ENCODE measurements at places on chromosomes 16 and 17.

GRCh38 chr16:63925221-63925620 is 1196.6 kb downstream of the CDH11 start:
- DNase-seq = no peak

- no peak for DNase-seq
Measured at GRCh38 chr17:17852930-17853329, 16.1 kb upstream of the SREBF1 start.

DNA sequence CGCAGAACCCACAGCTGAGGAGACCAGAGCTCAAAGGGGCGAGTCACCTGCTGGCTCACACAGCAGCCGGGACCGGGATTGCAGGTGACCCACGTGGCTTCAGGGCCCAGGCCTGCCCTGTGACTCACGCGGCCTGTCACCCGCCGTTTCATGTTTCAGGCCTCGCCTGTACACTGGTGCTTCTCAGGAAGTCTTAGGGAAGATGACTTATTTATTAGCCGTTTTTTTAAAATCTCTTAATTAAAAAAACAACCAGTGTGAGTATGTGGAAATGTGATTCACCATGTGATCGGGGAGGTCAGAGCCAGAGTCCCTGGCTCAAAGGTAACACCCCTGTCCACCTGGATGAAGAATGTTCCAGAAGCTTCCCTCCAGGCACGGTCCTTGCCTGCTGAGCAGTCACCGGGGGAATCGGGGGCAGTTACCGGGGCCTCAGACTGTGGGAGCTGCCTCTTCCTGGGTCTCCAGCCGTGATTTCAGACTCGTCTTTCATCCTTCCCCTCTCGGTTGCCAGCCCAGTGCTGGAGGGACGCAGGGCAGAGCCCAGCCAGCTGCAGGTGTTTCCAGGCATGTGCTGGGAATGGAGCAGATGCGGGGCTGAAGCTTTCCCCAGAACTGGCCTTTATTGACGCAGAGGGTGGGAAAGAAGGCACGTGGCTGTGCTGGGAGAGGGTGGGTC is 49.3 kb downstream of the CMIP start:
- DNase-seq = no peak

- DNase-seq = no peak
Measured at GRCh38 chr17:51746421-51746820, 412.1 kb downstream of the CA10 start.

DNA sequence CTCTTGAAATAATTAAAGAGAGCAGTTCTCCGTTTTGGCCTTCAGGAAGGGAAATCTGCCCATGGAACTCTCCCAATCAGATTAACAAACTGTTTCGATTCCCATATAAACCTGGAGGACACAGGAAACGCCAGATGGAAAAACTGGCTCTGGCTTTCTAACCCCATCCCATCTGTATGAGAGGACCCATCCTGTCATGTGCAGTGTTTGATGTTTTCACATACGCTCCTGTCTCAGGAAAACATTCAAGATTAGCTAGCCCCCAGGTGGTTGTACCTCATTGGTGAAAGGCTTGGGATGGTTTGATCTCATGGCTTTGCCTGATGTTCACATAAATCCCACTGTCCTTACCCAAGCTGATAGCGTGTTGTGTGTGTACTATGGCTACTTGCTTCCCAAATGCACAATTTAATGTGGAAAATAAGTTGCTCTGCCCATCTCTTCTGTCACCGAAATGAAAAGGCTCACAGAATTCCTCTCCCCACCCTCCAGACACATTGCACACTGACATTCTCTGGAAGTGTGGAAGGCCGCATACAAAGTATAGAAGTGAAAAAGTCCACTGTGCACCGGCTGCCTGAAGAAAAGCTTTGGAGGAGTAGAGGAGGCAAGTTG is 18.2 kb upstream of the ERN1 start:
- DNase-seq = no peak

DNA sequence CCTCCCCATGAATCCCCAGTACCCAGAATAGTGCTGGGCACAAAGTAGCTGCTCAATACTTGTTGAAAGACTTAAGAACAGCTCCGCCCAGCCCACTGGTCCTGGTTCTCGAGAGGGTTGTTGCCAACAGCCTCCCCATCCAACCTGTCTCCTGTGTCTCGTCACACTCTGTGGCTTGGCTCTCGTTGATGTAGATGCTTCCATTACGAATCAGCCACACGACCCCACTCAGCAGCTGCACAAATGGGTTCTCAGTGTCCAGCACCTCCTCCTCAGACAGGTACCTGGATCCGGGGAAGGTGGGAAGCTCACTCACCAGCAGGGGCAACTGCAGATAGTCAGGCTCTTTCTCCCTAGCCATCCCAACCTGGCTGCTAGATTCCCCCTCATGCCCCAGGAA is 2.1 kb downstream of the NAGPA start:
- DNase-seq = no peak

GRCh38 chr16:81921843-81922584 is 89.3 kb downstream of the SDR42E1 start:
- DNase-seq = no peak

GRCh38 chr17:36861531-36861930 is 75.7 kb upstream of the LHX1 start:
- no peak for DNase-seq

DNA sequence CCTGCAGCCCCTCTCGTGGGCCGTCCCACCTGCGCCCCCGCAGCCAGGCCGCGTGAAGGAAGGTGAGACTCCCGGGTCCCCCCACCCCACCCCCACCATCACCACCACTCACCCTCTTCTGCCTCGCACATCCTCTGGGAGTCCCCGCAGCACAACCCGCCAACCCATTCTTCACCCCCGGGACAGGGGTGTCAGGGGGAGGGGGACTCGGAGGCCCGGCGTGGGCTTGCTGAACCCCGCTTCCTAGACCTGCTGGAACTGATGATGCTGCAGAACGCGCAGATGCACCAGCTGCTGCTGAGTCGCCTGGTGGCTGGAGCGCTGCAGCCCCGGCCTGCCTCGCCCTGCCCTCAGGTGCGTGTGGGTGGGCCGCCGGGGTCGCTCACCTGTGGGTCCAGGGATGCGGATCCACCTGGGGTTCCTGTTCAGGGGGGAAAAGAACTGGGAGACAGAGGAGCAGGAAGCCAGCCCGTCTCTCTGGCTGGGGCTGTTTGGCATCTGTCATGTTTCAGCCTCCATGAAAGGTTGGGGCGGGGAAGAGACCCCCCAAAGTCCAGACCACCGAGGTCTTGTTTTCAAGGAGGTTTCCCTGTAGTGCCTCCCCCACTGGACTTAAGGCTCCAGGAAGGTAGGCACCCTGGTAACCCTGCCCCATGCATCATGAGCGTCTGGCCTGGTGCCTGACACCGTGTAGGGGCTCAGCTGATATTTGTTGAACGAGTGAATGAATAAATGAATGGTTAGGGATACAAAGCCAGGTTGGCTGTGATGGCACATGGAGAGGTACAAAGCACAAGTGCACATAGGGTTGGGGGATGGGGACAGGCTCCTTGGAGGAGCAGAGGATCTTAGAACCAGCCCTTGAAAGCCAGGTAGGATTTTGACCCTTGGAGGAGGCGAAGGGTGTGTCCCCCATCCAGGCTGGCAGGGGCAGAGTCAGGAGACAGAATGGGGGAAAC is 849 bp downstream of the PRR29 start:
- no peak for DNase-seq

GRCh38 chr16:47230296-47230695 is 86.6 kb upstream of the NETO2 start:
- no peak for DNase-seq

- DNase-seq = no peak
Measured at GRCh38 chr16:85750146-85750826, 610 bp downstream of the C16orf74 start.

DNA sequence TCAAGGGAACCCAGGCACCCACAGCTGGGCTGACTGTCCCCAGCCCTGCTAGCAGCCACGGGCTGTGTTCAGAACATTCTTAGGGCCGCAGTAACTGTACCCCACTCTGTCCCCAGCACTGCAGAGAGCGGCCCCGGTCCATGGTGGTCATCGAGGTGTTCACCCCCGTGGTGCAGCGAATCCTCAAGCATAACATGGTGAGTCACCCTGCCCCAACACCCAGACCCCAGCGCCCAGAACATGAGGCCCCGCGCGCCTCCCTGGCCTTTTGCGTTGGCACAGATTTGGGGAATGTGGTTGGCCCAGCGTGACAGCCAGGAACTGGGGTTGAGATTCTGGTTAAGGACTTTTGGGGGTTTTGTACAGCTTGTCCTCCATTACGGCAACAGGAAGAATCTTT is 114.9 kb upstream of the PLCG2 start:
- DNase-seq = no peak

- no peak for DNase-seq
Measured at GRCh38 chr17:3552916-3553315, 4.7 kb downstream of the TRPV3 start.

DNA sequence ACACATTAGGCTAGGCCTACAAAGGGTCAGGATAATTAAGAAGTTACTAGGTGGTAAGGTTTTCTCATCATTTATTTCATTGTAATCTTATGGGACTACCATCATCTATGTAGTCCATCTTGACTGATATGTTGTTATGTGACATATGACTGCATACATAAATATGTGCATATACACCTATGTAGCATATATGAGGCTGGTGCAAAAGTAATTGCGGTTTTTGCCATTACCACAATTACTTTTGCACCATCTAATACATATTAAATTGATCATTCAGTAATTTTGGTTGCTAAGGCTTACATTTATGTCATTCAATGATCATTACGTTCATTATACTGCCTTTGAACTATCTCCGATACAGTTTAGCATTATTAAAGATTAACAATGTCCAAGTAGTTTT is 167.8 kb upstream of the AXIN2 start:
- no peak for DNase-seq

GRCh38 chr16:72210072-72210471 is 38.1 kb upstream of the PMFBP1 start:
- DNase-seq = no peak

DNA sequence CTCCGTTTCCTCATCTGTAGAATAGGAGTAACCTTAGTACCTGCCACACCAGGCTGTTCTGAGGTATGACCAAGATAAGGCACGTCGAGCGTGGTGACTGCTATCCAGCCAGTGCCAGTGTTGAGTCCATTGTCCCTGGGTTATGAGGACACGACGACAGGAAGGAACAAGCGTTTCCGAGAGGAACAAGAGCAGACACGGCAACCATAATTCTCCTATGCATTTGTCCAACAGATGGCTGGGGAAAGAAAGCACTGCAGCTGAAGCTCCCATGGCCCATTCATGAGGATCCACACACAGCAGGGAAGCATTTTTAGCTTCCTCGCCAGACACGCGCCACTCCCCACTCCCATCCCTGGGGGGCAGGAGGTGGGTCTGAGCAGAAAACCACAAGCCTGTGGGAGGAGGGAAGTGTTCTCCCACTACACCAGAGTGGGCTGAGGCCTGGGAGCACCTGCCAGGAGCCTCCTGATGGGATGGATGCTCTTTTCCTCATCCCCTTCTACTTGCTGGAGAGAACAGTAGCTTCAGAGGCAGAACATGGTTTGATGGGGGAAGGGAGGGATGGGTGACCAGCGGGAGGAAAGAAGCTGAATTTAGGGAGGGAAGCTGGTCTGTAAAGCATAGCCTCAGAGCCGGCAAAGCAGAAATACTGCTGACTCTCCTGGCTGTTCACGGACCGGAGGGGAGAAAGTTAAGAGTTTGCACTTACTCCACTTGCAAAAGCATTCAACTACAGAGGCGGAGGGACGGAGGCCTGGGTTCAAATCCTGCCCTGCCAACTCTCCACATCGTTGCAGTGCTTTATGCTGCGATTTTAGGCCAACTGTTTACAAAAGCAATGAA is 2.7 kb downstream of the COTL1 start:
- DNase-seq = no peak

DNA sequence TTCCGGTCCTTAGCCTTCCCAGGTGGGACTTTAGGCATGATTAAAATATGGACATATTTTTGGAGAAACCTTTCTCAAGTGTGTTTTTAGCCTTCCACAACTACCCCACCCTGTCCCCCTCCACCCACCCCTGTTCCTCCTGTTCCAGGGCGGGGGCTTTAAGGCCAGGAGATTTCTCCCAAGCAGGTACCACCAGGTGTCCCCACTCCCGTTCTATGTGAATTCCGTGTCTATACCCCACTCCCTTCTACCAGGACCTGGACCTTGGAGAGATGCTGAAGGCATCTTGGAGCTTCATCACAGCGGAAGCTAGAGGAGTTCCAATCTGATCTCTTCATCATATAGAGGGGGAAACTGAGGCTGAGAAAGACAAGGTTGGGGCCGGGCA is 9.7 kb downstream of the CA4 start:
- DNase-seq = no peak

DNA sequence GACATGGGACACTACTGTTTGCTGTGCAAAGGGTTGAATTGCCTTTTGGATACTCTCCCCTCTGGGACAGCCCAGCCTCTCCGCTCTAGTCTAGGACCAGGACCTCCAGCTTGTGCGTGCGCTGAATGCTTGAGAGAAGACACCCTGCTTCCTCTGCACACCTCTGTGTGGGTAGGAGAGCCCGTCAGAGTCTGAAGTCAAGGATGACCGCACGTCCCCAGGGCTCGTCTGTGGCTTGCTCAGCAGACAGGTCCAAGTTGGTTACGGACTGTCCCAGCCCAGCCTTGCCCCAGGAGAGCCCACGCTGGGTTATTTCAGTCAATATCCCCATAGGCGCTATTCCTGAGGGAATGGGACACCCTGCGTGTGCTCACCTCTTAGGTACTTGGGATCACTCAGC is 3.7 kb downstream of the C16orf89 start:
- no peak for DNase-seq

- DNase-seq = no peak
Measured at GRCh38 chr16:89410322-89410721, 80.0 kb downstream of the ANKRD11 start.

DNA sequence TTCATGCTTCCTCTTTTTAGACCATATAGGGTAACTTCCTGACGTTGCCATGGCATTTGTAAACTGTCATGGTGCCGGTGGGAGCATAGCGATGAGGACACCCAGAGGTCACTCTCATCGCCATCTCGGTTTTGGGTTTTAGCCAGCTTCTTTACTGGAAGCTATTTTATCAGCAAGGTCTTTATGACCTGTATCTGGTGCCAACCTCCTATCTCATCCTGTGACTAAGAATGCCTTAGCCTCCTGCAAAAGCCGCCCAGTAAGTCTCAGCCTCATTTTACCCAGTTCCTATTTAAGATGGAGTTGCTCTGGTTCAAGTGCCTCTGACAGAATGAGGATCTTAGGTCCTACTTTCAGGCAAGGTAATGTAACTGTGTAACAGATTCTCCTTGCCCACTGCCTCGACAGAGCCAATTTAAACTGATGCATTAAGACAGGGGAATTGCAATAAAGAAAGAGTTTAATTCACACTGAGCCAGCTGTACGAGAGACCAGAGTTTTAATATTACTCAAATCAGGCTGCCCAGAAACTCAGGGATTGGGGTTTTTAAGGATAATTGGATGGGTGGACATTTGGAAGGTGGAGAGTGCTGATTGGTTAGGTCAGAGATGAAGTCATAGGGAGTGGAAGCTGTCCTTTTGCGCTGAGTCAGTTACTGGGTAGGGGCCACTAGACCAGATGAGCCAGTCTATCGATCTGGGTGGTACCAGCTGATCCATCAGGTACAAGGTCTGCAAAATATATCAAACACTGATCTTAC is 59.9 kb upstream of the ATF7IP2 start:
- DNase-seq = no peak

DNA sequence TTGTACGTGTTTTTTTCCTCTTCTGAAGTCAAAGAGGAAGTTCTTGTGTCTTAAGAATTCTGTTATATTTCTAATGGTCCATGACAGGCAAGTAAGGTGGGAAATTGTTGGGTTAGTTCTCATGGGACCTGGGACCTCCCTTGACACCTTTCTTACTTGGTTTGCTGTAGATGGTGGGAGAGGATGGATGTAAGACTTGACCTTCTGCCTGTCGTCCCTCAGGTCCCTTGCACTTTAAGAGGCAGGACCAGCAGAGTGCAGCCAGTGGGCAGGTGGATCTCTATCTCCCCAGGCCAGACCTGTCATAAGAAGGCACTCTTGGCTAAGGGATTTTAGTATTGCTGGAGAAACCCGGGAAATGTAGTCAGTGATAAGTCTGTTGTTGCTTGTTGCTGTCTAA is 12.1 kb downstream of the HAPSTR1 start:
- DNase-seq = no peak

All from C1 segment of cervical spinal cord (tissue), 14 donors.